T-helper 2 cell (primary cell): ENCODE measurements at places on chromosomes 5 and 9.

DNA sequence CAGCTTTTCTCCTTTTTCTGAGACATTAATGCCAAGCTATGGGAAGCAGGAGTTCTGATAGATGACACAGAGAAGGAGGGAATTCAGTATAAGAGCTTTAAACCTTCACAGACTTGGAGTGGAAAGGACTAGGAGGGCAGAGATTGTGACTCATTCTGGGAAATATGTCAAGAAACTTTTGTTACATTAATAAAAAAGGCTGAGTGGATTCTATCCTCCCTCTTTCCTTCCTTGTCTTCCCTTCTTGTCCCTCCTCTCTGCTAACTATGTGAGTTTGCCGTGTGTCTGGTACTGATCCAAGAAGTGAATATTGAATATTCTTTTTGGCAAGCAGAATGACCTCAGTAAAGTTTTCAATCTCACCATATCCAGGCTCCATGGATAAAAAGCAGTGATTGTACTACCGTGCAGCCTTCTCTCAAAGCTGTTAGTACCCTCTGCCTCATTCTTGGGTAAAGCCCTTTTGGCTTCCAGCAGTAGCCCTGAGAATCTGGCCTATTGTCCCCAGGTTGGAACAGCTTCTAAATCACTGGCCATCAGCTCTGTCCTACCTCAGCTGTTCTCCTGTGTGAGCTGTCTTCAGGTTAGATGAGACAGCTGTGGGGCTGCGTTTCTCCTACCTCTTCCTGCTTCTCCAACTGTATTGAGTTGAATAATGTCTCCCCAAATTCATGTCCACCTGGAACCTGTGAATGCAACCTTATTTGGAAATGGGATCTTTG is 73.9 kb downstream of the ATG10 start:
- no peak for DNase-seq

DNA sequence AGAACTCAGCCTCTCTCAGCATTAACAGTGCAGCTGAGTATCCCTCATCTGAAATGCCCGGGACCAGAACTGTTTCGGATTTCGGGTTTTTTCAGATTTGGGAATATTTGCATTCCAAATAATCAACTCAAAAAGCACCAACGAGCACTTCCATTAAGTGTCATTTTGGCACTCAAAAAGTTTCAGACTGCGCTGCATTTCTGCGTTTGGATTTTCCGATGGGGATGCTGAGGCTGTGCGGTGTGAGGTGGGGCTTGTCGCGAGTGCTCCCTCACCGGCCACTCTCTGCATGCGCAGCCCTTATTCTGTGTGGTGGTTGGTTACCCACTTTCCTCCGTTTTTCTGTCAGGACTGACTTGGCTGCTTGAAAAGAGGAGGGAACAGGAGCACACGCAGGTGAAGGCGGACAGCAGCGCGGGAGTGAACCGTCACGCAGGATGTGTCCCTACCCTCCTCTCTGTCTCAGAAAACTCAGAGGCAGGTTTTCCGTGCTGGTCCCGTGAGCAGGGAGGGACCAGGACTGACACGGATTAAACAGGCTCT is 8.4 kb downstream of the UBAC1 start:
- no peak for DNase-seq

GRCh38 chr5:6950860-6951259 is 237.6 kb downstream of the TENT4A start:
- DNase-seq: no peak

- DNase-seq: no peak
Observed at GRCh38 chr5:159444441-159445082, 114.3 kb upstream of the IL12B start.

DNA sequence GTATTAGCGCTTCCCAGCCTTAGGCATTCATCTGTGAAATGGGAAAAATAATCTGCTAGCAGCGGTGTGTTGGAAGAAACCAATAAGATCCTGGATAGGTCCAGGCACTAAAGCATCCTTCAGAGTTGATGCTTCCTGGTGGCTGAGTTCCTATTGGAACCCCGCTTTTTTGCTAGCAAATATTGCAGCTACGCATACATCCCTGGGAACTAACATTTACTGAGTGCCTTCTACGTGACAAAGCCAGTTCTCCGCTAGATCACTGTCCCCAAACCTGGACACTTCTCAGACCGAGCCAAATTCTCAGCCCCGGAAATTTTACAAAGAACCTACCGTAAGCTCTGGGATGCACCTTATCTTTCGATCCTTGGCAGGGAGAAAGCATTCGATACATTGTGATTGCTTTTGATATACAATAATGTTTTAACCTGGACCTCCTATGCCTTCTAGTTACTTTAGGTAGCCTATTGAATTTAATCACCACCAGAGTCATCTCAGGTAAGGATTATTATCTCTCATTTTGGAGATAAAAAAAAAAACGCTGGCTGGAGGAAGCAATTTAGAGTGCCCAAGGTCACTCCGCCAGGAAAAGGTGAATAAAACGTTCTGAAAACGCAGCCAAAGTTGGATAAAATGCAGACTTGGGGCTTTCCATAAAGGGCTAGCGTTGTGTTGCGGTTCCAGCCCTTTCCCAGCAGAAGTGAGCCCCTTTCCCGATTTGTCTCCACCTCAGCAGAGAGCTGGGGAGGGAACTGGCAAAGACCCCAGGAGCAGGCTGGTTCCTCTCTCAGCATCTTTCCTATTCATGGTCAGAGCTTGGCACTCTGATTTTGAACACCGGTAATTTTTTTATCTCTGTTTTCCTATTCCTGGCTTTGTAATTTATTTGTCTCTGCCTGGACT is 2.6 kb upstream of the MSX2 start:
- DNase-seq: no peak

DNA sequence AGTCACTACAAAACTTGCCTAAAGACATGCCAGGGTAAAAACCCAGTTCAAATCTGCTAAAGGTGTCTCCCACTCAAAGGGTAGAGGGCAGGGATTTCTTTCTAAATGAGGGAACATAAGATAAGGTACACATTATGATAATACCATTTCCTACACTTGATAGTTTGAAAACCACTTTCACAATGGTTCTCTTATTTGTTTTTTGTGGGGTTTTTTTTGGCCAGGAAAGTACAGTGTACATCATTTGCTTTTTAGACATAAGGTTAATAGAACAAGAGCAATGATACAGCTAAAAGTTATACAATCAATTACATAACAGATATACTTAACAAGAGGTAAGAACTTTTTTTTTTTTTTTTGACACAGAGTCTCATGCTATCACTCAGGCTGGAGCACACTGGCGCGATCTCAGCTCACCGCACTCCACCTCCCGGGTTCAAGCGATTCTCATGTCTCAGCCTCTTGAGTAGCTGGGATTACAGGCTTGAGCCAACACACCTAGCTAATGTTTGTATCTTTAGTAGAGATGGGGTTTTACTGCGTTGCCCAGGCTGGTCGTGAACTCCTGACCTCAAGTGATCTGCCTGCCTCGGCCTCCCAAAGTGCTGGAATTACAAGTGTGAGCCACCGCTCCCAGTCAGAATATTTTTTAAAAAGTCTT is 48.8 kb upstream of the GLRX start:
- DNase-seq: no peak

GRCh38 chr9:126523611-126524111 is 90.1 kb upstream of the LMX1B start:
- no peak for DNase-seq

GRCh38 chr9:33227008-33227398 is 13.0 kb upstream of the SPINK4 start:
- no peak for DNase-seq

- DNase-seq: no peak
Observed at GRCh38 chr5:27311544-27311943, 273.2 kb upstream of the CDH9 start.

- DNase-seq: no peak
Observed at GRCh38 chr5:56105511-56106291, 110.9 kb upstream of the IL6ST start.
